ENCODE measurements at places on chromosomes 5 and 9.

GRCh38 chr9:110180511-110181434, 27.2 kb downstream of the C9orf152 start:
- no peak for DNase-seq

- no peak for DNase-seq
These were observed 1211.2 kb downstream of the EFNA5 start for GRCh38 chr5:106459541-106459940.

GRCh38 chr5:135272311-135272805, 126.7 kb downstream of the MACROH2A1 start:
- no peak for DNase-seq

DNA sequence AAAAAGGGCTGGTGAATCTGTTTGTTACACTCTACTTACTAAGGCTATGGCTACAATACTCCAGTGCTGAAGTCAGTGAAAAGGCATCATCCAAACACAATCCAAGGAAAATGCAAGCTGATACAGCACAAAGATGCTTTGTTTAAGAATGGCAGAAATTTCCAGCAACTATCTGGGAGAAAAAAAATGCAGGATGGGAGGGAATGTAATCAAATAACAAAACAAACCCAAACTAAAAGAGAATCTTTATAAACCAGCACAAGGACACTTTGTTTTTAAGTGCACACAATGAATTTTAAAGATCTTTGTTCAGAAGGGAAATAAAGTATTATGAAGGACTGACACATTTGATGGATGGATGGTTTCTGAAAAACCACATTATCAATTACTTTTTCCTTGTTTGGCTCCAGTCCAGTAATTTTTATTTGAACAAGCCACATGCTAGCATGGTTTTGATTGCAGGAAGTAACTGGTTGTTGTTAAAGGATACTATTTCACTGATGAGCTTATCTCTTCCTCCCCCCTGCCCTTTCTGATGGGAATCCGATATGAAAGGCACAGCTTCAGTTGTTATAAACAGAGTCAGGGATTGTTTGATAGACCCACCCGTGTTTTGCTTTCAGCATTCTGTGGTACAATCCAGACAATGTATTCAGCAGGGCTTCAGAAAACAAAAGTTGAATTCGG, 12.1 kb upstream of the TLE4 start:
- DNase-seq, result no peak

GRCh38 chr9:93200989-93201334, 17.0 kb downstream of the WNK2 start:
- DNase-seq, result no peak

- no peak for DNase-seq
These were observed 146.9 kb upstream of the IER5L start for GRCh38 chr9:129324808-129325502.

GRCh38 chr9:114785866-114786650, 19.8 kb downstream of the TNFSF15 start:
- no peak for DNase-seq

DNA sequence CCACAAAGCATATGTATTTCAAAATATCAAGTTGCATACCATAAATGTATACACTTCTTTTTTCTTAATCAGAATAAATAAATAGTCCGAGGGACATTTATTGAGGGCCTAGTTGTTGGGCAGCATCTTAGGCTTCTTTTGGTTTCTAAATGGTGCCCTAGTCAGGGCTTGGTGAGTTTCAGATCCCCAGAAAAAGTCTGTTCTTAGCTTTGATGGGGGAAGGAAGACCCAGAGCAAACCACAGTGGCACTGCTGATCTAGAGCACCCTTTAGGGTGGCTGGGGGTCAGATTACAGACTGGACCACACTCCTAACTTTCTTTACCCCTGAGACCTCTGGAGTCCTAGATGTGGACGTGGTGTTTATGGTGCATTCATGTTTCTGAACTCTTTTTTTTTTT, 97.8 kb downstream of the C9orf152 start:
- DNase-seq, result peak; percentile 57

DNA sequence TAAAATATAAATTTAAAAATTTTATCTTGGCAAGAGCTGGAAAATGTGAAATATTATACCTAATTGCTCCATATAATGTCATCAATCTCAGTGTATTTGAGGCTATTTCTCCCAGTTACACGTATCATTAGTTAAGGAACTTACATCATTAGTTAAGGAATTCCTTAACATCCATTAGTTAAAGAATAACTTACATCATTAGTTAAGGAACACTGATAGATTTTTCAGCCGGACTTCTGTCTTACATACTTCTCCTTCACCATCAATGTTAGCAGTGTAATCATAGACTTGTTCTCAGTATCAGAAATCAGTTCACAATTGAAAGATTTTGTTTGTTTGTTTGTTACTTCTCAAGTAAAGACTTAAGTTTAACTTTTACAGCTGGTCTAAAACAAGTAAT, 524.4 kb upstream of the CHD1 start:
- no peak for DNase-seq

DNA sequence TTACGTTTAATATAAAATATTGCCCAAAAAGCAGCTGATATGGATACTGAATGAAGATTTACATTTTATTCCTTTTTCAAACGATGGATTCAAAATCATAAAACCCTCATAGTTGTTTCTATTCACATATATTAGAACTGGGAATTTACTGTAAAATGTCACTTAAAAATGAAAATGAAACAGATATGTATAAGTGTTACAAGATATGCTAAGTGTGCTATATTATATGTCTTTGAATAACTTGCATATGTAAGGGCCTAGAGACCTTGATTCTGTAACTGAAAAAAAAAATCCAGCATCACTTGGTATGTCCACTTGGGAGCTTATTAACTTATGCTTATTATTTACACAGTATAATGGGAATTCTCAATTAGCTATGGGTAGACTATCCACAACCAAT, 43.2 kb downstream of the RFX3 start:
- no peak for DNase-seq

GRCh38 chr5:151467576-151467975, 20.2 kb downstream of the SLC36A1 start:
- no peak for DNase-seq

- no peak for DNase-seq
These were observed 10.0 kb upstream of the MYORG start for GRCh38 chr9:34386656-34387055.

DNA sequence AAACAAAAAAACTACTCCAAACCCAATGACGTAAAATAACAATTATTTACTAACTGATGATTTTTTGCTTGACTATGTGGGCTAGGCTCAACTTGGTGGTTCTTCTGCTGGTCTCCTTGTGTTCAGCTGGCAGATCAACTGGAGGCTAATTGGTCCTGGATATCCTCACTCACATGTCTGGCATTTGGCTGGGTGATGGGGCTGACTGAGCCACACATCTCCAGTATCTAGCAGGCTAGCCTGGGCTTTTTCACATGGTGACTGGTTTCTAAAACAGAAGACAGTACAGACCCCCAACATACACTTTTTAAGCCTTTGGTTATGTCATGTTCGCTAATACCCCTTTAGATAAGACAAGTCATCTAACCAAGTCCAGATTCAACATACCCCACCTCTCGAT, 104.7 kb upstream of the PRRC1 start:
- no peak for DNase-seq

DNA sequence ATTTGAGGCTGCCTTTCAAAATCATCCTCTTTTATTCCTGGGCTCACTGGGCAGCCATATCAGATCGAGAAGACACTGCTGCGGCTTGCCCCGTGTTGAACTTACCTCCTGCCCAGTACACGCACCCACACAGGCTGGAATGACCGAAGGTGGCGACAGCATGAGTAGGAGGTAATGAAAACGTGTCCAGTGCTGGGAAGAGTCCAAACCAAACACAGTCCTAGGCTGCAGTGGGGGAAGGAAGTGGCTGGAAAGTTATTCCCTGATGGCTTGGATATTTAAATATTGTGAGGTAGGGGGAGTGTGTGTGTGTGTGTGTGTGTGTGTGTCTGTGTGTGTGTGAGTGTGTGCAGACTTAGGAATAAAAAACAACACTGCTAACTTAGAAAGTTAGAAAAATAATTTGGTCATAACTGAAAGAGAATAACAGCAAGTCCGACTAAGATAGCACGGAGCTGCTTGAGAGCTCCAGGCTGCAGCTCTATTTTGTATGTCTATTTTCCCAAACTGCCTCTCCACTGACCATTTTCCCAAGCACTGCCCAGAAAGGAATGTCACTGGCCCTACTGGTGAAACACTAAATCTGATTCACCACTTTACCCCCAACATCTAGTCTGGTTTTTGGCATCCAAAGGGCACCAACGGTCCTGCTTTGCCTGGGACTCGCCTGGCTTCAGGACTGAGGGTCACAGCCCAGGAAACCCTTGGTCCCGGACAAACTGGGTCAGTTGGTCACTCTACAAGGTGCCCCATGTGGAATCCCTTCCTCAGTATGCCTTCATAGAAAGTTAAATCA, 41.2 kb downstream of the ANKH start:
- DNase-seq, result no peak

DNA sequence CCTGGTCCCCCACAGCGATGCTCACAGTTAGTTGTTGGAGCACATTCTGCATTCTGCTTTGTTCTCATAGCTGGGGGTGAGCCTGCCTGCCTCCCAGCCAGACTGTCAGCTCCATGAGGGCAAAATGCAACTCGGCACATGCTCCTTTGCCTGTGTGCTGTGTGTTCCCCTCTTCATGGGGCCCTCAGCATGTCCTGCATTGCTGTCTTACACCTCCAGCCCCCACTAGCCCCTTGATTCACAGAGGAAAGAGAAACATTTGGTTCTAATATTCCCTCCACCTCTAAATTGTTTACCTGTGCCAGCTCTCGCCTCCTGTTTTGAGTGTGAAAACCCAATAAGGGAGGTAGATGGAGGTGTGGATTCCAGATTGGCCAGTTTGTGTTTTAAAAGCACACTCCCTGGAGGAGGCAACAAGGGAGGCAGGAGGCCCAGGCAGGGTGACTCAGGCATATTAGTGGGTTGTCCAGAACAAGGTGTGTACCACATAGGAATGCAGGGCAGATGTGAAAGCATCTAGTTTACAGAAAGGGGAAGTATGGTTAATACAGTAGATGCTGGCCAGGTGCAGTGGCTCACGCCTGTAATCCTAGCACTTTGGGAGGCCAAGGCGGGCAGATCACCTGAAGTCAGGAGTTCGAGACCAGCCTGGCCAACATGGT, 224.6 kb downstream of the AGTPBP1 start:
- no peak for DNase-seq

DNA sequence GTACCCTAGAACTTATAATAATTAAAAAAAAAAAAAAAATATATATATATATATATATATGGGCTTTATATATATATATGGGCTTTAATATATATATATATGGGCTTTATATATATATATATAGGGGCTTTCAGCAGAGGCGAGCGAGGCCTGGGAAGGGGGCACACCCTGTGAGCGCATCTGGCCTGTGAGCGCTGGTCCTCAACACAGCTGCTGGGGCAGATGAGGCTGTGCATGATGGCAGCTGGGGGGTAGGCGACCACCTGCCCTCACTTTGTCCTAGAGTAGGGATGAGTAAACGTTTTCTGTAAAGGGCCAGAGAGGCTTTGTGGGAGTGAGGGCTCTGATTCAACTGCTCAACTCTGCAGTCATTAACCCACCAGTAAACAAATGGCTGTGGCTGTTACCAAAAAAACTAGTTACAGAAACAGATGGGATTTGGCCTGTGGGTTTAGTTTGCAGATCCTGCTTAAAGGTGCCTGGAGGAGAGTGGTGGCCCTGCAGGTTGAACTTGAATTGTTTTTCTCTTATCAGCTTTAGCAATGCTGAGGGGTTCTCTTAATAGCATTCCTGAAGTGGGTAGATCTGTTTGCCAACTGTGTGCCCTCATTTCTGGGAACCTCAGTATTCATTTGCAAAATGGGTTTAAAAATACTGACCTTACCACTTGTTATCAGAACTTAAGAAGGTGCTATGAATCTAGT, 88.1 kb upstream of the EPB41L4B start:
- no peak for DNase-seq

- DNase-seq, result no peak
These were observed 62.0 kb downstream of the SHB start for GRCh38 chr9:38007016-38007415.

- no peak for DNase-seq
These were observed 91.9 kb upstream of the SH3PXD2B start for GRCh38 chr5:172546196-172546595.

DNA sequence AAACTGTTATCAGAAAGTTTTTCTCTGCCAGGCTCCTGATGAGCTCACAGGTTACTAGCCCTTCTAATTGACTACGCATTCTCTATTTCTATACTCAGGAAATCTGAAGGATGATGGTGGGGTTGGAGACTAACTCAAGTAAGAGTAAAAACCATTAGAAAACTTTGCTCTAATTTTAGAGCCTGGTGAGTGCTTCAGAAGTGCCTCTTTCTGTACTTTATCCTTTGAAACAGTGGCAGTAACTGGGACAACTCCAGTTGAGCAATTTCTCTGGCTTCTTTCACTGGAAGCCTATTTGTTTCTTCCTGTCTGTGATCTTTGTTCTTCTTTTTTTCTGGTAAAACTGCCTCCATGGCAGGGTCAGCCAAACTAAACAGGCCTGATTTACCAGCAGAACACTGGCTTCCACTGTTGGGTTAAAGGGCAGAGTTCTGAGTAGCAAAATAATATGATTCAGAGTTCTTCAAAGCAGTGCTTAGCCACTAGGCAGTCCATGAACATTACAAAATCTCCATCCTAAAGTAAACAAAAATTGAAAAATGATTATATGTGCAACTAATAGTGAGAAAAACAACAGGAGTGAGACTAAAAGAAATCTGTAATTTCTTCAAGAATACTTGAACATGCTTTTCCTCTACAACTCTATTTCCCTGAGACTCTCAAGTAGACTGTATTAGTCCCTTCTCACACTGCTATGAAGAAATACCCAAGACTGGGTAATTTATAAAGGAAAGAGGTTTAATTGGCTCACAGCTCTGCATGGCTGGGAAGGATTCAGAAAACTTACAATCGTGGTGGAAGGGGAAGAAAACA, 79.8 kb downstream of the MROH2B start:
- no peak for DNase-seq

- DNase-seq, result no peak
These were observed 100.2 kb downstream of the MRPL36 start for GRCh38 chr5:1699394-1699793.
